Stimulated activated CD8-positive, alpha-beta memory T cell treated with anti-CD3 and anti-CD28 coated beads, Interleukin-15, amount 100 ng/mL, for 1 hour (primary cell): ENCODE measurements at places on chromosomes 13 and 19.

GRCh38 chr13:22061806-22062391 lies 391.0 kb downstream of the FGF9 start:
- no peak for DNase-seq

DNA sequence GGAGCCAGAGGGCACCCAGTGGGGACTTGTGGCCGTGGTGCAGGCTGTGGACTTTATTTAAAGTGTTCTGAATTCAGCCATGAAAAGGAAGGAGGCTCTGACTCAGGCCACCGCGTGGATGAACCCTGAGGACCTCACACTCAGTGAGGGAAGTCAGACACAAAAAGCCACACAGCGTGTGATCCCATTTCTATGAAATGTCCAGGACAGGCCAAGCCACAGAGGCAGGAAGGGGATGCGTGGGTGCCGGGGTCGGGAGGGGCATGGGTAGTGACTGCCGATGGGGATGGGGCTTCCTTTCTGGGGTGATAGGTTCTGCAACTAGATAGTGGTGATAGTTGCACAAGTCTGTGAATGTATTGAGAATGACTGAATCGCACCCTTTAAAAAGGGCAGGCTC lies 8.7 kb upstream of the ZBTB7A start:
- no peak for DNase-seq

DNA sequence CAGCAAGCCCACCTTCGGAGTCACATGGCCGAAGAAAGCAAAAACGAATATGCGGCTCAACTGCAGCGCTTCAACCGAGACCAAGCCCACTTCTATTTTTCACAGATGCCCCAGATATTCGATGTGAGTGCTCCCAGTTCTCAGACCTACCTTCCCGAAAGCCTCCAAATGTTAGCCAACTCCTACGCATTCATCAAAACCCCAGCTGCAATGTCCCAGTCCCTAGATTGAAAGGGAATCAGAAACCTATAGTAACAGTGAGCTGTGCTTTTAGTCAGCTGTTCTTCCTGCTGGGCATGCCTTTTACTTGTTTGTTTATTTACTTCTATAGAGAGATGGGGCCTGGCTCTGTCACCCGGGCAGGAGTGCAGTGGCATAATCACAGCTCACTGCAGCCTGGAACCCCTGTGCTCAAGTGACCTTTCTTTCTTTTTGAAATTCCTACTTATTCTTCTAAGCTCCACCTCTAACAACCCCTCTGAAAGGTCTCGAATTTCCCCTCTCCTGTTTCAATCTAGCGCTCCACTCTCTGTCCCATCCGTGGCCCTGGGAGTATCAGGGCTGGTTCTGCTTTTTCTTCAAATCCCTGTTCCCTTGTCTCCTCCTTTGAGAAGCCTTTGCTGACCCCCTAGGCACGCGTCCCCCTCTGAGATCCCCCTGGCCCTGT lies 4.4 kb downstream of the TRIP10 start:
- no peak for DNase-seq

DNA sequence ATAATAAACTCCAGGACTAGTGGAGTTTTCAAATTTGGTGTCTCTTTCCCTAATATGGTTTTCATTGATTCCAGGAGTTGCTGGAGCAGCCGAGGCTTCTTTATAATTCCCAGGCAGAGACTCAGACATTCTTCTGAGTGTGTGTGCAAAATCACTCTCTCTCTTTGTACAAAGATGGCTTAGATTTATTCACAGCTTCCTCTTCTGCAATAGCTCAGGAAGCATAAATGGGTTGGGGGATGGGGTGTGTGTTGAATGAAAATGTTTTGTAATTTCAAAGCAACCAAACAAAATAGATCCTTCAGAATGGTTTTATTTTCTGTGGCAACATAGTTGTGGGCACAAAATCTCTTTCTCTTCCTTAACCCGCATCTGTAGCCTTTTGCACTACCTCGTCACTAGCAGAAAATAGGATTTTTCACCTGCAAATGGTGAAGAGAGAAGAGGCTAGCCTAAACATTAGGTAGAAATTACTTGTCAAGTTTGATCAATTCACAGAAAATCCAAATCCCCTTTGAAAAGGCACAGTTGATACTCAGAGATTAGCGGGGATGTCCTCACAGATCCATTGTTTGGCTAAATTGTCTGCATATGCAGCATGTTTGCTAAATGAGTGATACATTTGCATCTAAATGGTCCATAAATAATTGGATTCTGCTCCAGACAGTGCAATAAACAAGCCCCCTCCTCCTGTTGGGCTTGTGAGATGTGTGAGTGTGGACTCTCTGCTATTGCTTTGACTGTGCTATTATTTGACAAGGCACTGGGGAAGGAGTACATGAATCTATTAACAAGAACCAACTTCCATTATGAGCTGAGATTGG lies 66.7 kb downstream of the CBY2 start:
- no peak for DNase-seq

GRCh38 chr13:102294407-102295018 lies 107.3 kb downstream of the FGF14 start:
- no peak for DNase-seq

DNA sequence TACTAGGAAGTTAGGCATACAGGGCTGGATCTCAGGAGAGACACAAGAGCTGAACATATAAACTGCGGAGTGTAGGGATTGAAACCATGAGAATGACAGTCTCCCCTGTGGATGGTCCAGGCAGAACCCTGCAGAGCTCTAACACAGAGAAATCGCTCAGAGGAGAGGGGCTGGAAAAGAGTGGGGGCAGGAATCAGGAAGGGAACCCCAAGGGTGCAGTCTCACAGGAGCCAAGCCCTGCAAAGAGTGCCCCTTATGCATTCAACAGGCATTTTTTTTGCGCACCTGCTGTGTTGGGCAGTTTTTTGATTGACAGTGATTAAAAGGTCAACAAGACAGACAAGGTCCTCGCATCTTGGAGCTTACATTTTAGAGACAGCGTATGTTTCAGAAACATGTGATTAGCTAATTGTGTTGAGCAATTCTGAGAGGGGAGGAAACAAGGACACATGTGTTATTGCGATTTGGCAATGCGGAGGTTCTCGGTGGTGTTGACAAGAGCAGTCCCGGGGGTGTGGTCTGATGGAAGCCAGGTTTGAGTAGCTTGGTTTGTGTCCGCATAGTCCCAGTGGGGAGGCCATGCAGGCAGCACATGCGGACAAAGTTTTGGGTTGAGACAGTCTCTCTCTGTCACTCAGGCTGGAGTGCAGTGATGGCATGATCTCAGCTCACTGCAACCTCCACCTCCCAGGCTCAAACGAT lies 182.6 kb upstream of the IRS2 start:
- DNase-seq = no peak

DNA sequence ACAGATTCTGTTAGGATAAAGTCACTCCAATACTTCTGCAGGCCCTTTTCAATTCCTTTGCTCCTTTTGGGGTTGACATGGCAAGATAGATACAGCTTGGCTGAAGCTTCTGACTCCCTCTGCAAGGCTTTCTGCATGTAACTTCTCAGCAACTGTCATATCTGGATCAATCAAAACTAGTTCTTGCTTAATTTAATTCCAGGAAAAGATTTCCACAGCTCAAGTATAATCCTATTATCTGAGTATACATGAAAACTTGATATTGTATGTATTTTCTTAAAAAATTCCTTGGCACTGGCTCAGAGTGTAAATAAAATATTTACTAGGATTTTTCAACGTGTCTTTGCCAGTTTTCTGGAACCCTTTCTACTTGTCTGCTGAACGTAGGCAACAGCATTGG lies 109.6 kb downstream of the STARD13 start:
- no peak for DNase-seq

DNA sequence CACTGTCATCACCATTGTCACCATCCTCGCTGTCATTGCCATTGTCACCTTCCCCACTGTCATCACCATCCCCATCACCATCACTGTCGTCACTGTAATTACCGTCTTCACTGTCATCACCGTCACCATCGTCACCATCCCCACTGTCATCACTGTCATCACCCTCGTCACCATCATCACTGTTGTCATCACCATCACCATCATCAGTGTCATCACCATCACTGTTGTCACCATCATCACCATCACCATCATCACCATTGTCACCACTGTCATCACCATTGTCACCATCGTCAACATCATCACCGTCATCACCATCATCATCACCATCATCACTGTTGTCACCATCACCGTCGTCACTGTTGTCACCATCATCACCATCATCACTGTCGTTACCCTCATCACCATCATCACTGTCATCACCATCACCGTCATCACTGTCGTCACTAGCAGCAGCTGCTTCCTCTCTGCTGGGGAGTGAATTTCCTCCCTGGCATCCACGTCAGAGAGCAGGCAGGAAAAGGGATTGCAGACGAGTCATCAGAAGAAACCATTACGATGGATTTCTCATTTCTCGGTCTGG lies 27.3 kb downstream of the TMEM255B start:
- DNase-seq = no peak

DNA sequence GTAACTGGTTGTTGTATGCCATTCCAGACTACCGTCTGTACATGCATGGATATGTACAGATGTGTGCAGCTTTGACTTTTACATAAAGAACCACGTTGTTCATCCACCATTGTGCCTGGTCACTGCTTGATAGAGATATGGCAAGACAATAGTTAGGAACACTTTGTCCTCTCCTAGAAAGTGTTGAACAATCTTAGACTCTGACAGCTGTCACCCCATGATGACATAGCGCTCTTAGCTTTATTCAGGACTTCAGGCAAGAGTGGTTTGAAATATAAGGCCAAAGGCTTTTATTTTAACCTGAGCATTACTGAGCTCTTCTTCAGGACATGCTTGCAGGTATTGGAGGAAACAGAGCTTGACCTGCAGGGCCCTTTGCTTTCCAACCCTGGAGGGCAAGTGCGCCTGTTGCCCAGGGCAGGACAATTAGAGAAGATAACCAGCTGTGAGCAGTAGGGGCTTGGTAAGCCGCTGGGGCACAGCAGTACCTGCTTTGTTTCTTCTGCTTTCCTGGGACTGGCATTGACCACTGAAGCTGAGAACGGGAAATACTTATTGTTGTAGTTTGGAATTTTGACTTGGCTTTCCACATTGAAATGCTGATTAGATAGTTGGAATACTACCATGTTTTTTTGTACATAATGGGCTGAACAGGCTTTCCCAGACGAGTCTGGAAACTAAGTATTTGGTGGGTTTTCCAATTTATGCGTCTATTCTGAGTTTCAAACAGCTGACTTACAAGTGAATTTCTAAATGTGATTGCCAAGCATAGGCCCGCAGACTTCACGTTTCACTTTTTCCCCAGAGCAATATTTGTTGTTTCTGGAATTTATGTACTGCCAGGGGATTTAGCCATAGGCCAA lies 51.1 kb downstream of the GARRE1 start:
- DNase-seq = no peak

GRCh38 chr13:29479716-29480492 lies 115.6 kb downstream of the SLC7A1 start:
- no peak for DNase-seq

DNA sequence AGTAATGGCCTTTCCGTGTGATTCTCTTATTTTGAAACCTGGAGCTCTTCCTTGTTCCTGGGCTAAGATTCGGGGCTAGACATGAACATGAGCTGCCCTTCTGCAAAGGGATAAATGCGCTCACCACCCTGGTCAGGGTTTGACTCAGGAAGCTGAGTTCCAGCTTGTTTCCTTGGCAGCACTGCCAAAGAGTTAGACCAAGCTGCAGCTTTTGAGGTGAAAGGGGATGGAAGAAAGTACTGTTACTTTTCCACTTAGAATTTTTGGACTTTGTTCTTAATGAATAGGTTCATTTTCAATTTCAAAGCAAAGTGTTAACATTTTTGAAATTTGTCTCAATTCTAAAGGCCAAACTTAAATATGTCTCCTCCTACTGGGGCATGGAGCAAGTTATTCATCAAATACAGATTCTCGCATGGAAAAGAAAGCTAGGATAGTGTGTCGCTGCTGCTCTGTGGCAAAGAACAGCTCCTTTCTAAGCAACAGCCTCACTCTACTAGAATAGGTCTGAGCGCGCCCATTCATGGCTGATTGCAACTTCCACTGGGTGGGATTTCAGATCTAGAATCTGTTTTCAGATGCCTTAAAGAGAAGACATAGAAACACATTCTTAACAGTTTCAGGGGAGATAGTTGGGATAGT lies 2.2 kb downstream of the RGCC start:
- no peak for DNase-seq

GRCh38 chr13:108950333-108951010 lies 321.1 kb downstream of the MYO16 start:
- DNase-seq = no peak

DNA sequence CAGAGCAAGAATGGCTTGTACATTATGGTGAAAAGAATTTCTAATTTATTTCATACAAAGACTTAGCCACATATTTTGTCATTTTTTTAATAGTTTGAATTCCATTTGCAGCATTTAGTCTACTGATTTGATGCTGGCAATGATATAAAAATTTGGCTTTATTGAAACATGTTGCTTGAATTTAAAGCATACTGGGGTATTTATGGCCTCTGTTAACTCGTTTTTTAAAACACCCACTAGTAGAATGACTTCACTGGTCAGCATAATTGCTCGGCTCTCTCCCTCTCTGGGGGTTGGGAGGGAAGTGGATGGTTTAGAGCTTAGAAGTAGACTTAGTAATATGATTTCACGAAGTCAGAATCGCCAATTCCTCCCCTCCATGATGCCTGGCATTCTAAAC lies 354.9 kb upstream of the HTR2A start:
- no peak for DNase-seq

DNA sequence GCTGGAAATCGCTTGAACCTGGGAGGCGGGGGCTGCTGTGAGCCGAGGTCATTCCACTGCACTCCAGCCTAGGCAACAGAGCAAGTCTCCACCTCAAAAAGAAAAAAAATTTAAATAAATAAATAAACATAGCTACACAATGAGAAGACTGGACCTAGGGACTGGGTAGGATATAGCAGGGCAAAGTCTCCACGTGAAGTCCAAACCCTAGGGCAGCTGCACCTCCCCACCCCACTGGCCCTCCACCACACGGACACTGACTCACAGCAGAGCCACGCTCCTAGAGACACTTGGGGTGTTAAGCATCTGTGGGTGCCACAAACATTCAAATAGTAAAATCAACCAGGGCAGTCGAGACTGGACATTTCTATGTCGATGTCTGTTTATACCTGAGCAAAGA lies 7.1 kb downstream of the LATS2 start:
- no peak for DNase-seq
